ENCODE measurements at places on chromosomes 16 and 17.

DNA sequence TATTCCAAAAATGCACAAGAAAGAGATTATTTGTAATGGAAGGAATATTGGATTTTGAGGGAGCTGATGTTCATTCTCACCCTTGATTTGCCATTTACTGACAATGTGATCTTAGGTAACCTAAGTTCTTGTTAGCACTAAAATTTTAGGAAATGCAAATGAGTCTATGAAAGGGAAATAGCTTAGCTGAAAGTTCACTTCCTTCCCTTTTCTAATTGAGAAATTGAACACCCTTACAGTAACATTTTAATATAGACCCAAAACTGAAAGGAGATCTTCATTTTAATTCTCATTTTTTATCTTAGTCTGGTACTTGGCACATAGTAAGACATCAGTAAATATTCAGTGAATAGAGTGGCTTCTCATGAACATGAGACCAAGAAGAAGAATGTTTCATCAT lies 10.9 kb upstream of the WSB1 start:
- DNase-seq = no peak

DNA sequence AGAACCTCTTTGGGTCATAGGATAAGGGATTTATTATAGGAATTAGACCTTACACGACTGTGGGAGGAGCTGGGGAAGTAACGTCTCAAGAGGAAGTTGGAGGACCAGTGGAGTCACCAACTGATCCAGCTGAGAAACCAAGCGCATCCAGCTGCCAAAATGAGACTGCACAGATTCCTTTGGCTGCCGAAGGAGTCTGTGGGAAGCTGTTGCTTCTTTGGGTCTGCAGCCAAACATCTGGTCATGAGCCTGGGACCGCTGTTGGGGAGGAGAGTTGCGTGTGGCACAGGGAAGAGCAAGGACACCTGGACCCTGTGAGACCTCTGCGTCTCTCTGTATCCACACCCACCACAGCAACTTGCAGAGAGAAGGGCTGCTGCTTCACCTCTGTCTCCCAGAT lies 2.4 kb upstream of the NACA2 start:
- no peak for DNase-seq

- DNase-seq = no peak
These were observed 38.6 kb downstream of the HS3ST4 start for GRCh38 chr16:25730396-25730795.

DNA sequence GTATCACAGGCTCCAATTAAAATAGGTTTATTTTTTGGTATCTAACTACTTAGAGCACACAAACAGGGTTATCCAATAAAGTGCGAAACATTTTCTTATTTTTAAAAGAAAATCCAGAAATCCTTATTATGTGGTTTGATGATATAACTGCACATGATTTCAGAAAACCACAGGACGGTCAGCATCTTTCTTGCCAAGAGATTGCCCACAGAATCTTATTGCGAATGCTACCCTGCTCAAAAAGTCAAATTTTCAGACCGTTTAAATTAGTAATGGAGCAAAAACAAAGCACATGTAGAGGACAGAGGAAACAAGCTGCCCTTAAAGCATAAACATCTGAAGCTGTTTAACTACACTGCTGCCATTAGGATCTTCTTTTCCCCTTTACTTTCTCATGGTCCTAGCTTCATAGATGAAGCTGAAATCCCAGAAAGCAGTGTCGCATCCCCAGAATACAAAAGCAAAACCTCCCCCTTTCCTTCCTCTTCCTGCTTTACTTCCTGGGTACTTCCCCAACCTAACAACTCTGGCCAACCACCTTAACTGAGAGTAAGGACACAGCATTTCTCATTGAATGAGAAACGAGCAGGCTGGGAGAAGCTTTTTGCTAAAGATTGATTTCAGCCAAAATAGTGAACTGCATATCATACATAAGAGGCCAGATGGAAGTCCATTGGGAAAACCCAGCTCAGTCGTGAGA lies 43.7 kb downstream of the CMTM4 start:
- DNase-seq = peak; percentile 16

- no peak for DNase-seq
These were observed 303.8 kb downstream of the SEC14L1 start for GRCh38 chr17:77444628-77444983.

GRCh38 chr16:70290949-70291519 lies 1.7 kb upstream of the AARS1 start:
- DNase-seq = no peak

DNA sequence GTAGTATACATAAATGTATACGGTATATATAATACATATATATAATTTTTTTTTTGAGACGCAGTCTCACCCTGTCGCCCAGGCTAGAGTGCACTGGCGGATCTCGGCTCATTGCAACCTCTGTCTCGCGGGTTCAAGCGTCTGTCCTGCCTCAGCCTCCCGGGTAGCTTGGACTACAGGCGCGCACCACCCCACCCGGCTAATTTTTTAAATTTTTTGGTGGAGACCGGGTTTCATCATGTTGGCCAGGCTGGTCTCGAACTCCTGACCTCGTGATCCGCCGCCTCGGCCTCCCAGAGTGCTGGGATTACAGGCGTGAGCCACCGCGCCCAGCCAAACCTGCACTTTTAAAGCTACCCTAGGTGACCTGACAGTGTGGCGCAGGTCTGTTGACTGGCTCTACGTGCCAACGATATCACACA lies 745 bp downstream of the PAM16 start:
- DNase-seq = no peak

- peak; percentile 37 for DNase-seq
These were observed 126.8 kb upstream of the PSMD7 start for GRCh38 chr16:74169687-74170376.

DNA sequence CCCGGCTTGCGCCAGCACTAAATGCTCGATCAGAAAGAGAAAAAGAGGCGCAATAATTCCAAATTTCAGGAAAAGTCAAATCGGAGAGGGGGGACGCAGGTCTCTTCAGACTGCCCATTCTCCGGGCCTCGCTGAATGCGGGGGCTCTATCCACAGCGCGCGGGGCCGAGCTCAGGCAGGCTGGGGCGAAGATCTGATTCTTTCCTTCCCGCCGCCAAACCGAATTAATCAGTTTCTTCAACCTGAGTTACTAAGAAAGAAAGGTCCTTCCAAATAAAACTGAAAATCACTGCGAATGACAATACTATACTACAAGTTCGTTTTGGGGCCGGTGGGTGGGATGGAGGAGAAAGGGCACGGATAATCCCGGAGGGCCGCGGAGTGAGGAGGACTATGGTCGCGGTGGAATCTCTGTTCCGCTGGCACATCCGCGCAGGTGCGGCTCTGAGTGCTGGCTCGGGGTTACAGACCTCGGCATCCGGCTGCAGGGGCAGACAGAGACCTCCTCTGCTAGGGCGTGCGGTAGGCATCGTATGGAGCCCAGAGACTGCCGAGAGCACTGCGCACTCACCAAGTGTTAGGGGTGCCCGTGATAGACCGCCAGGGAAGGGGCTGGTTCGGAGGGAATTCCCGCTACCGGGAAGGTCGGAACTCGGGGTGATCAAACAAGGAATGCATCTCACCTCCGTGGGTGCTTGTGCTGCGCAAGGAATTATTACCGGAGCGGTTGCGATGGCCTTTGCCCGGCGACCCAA lies 4.0 kb upstream of the DLX4 start:
- DNase-seq = no peak

GRCh38 chr16:75228143-75228976 lies 9.6 kb downstream of the CTRB1 start:
- no peak for DNase-seq

- DNase-seq = no peak
These were observed 1.5 kb downstream of the CPNE2 start for GRCh38 chr16:57093666-57094564.

GRCh38 chr16:57531635-57532265 lies 4.6 kb downstream of the CCDC102A start:
- no peak for DNase-seq

DNA sequence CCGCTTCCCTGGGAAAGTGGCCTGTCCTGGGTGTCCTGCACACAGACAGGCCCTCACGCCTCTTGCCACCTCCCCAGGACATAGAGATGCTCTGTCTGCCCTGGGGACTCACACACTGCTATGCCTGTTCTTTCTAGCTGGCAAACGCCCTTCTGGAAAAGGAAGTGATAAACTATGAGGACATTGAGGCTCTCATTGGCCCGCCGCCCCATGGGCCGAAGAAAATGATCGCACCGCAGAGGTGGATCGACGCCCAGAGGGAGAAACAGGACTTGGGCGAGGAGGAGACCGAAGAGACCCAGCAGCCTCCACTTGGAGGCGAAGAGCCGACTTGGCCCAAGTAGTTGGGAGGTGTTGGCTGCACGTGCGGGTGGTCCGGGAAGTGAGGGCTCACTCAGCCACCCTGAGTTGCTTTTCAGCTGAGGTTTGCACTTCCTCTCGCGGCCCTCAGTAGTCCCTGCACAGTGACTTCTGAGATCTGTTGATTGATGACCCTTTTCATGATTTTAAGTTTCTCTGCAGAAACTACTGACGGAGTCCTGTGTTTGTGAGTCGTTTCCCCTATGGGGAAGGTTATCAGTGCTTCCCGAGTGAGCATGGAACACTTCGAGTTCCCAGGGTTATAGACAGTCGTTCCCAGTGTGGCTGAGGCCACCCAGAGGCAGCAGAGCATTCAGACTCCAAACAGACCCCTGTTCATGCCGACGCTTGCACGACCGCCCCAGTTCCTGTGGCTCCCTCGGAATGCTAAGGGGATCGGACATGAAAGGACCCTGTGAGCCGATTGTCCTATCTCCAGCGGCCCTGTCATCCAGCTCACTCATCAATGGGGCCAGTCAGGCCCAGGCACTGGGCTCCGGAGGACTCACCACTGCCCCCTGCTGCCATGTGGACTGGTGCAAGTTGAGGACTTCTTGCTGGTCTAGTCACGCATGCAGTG lies 3.5 kb upstream of the RPL13 start:
- no peak for DNase-seq

- DNase-seq = no peak
These were observed 12.5 kb downstream of the TSR1 start for GRCh38 chr17:2323629-2324314.

- no peak for DNase-seq
These were observed 40.1 kb downstream of the HIC1 start for GRCh38 chr17:2094891-2095535.

DNA sequence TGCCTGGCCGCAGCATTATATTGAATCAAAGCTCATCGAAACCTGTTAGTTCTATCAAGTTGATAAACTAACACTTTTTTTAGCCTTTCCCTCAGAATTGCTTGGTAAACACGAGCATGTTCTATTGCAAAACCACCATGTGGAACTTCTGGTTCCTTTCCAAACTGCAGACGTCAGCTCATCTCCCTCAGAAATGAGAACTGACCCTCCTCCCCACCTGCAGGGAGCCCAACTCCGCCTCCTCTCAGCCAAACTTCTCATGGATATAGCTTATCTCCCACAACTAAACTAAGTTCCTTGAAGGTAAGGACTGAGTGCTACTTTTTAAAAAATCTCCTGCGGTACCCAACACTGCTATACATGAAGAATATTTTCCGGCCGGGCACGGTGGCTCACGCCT lies 6.7 kb downstream of the SHMT1 start:
- peak; percentile 10 for DNase-seq

DNA sequence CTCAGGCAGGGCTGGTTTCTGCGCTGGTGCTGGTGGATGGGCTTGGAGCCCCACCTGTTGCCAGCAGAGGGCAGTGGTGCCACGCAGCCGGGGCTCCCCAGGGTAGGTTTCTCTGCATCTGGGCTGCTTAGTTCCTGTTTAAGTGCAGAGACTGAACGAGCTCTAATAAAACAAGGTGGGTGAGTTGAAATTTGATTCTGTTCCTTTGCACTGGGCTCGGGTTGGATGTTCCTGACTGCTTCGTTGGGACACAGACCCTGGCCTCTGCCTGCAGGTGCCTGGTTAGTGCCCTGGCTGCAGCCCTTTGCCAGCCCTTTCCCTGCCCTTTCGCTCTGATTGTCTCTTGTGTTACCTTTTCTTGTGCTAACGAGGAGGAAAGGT lies 30.0 kb downstream of the TBCD start:
- DNase-seq = peak; percentile 44

DNA sequence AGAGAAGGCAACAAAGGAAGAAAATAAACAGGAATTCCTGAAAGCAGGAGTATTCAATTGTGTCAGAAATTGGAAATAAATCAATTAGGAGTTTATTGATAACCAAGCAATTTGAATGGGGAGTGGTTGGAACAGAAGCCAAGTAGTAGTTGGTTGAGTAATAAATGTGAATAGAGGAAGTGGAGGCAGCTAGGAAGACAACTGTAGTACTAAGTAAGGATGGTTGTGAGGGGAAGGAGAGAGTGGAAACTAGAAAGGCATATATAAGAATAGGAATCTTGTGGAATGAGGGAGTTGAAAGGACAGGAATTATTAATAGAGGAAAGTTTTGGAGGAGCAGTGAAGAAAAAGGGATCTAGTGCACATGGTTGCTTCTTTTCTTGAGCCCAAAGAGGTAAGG lies 34.4 kb downstream of the NFAT5 start:
- no peak for DNase-seq

DNA sequence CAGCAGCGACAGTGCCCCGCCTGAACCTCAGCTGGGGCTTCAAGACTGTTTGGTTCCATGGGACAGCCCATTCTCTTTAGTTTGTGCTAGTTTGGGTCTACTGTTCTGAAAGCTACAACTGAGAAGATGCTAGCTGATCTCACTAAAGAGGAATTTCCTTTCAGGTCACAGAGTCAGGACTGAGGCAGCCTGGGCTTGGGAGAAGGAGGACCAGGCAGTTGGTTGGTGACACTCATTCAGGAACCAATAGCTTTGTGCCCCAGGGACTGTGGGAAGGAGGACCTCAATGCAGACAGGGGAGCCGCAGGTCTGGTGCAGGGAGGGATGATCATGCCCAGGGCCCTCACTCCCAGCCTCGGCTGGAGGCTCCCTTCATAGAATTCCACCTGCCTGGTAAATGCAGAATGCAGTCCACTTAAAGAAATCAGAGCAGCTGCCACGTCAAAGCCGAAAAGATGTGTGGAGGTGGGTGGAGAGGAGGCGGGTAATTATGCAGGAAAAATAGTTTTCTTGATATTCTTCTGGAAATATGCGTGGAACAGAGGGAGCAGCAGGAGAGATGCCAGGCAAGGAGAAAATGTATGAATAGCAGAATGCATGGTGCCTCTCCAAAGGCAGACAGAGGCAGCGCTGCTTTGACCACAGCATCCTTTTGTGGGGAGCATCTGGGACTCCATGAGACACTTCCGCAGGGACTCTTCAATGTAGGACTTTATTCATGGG lies 32.6 kb upstream of the ZFP90 start:
- DNase-seq = no peak

- no peak for DNase-seq
These were observed 144.8 kb downstream of the GSG1L start for GRCh38 chr16:27918755-27919154.

DNA sequence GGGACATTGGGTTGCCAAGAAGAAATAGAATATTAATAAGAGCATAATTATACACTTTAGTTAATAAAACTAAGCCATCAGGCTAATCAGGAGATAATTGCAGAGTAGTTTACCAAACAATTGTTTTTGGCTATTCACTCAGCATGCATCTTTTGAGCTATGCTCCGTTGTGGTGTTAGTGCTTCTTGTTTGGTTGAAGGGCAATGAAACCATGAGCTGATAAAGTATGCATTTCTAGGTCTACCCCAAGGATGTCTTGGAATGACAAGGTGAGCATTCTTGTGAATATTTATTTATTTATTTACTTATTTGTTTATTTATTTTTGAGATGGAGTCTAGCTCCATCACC lies 6.4 kb downstream of the HLF start:
- no peak for DNase-seq

- DNase-seq = no peak
These were observed 48.7 kb downstream of the GSG1L start for GRCh38 chr16:28014851-28015250.
